ENCODE measurements at places on chromosomes 3 and 15. TPM values are rescaled to one million over a fixed set of nuclear protein-coding genes. Genes with fewer than 3 reads are reported as not detected.
A peak's percentile ranks its signal among the peaks of the same experiment; 100 is the strongest.

DNA sequence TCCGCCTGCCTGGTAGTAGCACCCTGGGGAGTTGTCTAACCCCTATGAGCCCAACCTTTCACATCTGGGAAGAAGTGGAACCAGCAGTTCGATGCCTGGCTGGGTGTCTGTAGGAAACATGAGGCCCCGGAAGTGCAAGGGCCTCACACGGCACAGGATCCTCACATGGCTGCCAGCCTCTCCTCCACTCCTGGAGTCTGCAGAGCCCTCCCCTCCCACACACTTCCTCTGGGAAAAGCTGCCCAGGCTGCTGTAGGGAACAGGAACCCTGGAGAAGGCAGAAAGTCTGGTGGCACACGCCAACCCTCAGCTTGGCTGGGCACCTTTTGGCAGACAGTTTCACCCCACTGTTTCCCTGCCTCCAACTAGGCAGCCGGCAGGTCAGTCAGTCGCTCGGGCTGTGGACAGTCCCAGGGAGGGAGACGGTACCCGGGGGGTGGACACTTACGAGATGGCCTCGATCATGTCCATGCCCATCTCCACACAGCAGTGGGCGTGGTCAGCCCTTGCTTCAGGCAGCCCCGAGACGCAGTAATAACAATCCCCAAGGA, 118.4 kb downstream of the ADCY5 start:
- no peak for DNase-seq

GRCh38 chr3:170027233-170028102, 10.3 kb upstream of the GPR160 start:
- DNase-seq, result peak; percentile 46

CCR2 gene
- 0.81 TPM for total RNA-seq

DNA sequence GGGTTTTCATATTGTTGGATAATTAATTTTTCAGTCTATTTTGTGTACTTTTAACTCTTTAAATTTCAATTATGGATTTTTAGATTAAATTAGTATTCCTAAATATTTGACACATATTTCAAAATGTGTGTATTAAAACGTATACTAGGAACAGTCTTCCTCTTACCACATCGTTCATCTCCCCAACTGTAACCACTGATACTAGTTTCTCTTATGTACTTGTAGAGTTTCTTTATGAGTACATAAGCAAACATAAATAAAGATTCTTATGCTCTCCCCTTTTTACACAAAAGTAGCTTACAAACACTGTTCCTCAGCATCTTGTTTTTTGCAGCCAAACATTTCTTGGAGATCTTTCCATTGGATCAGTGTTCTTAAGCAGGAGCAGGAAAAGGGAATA, 45.9 kb downstream of the CMSS1 start:
- no peak for DNase-seq

DNA sequence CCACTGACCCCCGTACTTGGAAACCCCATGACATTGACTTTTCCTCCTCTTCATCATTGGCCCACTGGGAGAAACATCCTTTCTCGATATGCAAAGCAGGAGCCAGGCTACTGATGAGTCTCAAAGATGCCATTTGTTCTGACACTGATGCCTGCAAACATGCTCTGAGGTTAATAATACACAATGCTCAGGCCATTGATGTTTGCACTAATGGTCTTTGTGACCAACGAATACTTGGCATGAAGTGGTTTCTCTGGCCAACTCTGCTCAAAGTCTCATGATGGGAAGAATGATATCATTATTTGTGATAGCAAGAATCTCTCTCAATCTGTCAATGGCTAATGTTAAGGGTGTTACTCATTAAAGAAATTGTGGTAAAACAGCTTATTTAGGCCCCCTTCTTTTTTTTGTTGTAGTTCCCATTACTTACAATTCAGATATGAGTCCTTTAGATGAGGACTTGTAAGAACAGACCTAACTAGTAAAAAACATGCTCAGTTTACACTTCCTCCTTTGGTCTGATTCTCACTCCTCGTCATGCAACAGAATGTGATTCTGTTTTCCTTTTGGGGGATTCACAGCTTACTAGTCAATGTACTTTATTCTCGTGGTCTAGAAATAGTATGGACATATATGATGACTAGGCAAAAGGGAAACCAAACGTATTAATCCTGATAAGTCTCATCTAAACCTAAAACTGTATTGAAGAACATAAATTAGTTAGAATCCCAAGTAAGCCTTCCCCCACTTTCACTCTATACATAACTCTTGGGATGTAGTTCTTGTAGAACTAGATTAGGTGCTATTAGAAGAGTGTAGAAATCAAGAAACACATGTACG, 488.8 kb upstream of the DPPA4 start:
- DNase-seq, result no peak

- no peak for DNase-seq
These were observed 30.6 kb upstream of the RASA2 start for GRCh38 chr3:141456301-141456625.

GRCh38 chr15:74776821-74777768, 4.8 kb upstream of the CSK start:
- peak; percentile 79 for DNase-seq

LXN gene
- total RNA-seq, result 7.1 TPM

DNA sequence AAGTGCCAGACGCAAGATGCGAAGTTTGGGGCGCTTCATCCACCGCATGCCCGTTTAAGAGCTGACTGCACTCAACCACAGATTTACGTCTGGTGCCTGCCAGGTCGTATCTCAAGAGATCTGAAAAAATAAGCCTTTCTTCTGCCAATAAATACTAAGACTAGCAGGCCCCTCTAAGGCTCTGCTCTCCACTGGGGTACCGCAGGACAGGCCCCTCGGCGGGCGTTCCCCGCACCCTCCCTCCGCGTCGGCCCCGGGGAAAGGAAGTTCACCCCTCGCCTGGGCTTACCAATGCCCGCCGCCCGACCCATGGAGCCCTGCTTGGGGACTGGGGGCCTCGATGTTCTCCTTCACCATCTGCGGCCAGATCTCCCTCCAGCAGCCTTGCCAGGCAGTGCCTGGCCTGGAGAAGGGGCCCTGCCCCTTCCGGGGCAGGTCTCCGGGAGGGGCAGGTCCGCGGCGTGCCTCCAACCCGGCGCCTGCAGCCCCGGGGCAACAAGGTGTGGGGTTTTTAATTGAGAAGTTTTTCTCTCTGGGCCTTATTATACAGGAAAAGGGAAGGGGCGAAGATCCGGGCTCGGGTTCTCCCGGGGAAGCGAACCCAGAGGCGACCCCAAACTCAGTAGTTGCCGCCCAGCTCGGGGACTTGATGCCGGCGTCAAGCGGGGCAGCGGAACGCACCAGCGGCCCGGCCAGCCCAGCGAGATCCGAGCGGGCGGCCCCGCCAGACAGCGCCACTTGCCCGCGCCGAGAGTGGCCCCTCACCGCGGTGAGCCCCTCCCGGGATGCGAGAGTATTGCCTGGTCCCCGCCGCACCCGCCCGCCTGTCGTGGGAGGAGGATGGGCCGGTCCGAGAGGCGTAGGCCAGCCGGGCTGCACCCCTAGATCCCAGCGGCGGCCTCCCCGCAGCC, 735 bp downstream of the GOLGA8B start:
- DNase-seq, result peak; percentile 50

LZTFL1 gene
- total RNA-seq, result 4.7 TPM

DNA sequence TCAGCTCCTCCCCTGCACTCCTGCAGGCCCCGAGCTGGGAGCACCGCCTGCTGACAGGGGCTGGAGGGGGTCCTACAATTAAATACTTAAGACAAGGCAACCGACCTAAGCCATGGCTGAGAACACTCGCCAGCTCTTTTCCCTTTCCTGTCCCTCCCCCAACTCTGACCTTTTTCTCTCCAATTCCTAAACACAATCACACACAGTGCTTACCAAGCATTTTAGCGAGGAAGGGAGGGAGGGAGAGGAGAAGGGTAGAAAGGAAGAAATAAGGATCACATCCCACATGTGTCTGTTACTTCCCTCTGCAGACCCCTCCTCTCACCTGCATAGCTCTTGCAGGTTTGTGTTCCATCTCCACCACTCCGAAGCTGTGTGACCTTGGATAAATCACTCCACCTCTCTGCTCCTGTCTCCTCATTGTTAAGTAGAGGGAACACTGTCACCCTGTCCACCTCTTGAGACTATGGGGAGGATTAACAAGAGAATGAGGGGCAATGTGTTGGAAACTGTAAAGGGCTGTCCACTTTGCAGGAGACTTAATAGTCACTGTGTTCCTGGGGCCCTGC, 63.6 kb downstream of the CYP11A1 start:
- DNase-seq, result no peak

GRCh38 chr3:48614044-48614443, 4.6 kb upstream of the UQCRC1 start:
- peak; percentile 34 for DNase-seq
